ENCODE measurements at places on chromosomes 6 and 20. TPM values are rescaled to one million over a fixed set of nuclear protein-coding genes. Genes with fewer than 3 reads are reported as not detected.

DNA sequence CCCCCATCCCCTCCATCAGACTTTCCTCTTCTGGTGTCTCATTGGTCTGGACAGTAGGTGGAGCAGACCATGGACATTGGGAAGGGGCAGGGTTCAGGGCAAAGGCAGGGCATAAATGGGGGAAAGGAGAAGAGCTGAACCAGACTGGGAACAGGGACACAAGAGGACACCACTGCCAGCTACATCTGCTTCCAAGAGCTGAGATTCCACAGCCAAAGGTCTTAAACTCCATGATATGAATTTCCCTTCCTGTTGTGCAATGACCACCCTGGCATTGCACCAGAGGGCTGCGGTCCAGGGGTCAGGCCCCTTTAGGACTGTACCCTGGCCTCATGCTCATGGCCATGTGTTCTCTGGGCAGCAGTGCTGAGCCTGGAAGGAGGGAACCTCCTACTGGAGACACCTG lies 137.9 kb downstream of the MAFB start:
- DNase-seq: no peak
- no peaks in the 10 kb centered on the region for H3K4me1 ChIP-seq
- H3K27ac ChIP-seq: no peak overlapping the region
- no peaks in the 10 kb centered on the region for H3K36me3 ChIP-seq

DNA sequence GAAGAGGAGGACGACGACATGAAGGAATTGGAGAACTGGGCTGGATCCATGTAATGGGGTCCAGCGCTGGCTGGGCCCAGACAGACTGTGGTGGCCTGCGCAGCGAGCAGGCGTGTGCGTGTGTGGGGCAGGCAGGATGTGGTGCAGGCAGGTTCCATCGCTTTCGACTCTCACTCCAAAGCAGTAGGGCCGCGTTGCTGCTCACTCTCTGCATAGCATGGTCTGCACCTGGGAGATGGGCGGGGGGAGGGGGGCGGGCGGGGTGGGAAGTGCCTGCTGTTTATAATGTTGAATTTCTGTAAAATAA lies 42.3 kb downstream of the CHMP4B start:
- no peak for DNase-seq
- peaks cover 70% of the 10 kb centered on the region for H3K4me1 ChIP-seq
- peaks cover 80% of the 10 kb centered on the region for H3K36me3 ChIP-seq
- H3K27ac ChIP-seq: peak overlapping the region; percentile 96

GRCh38 chr6:40822619-40823018 lies 216.4 kb downstream of the UNC5CL start:
- no peaks in the 10 kb centered on the region for H3K36me3 ChIP-seq
- H3K27me3 ChIP-seq: peaks cover 2% of the 10 kb centered on the region
- no peaks in the 10 kb centered on the region for H3K4me1 ChIP-seq
- H3K27ac ChIP-seq: no peak overlapping the region
- H3K4me3 ChIP-seq: no peak overlapping the region
- DNase-seq: no peak

GRCh38 chr6:25504661-25505060 lies 147.4 kb upstream of the SCGN start:
- DNase-seq: no peak
- H3K27me3 ChIP-seq: no peaks in the 10 kb centered on the region
- H3K36me3 ChIP-seq: no peaks in the 10 kb centered on the region
- no peaks in the 10 kb centered on the region for H3K4me1 ChIP-seq
- H3K27ac ChIP-seq: no peak overlapping the region
- H3K4me3 ChIP-seq: no peak overlapping the region

DNA sequence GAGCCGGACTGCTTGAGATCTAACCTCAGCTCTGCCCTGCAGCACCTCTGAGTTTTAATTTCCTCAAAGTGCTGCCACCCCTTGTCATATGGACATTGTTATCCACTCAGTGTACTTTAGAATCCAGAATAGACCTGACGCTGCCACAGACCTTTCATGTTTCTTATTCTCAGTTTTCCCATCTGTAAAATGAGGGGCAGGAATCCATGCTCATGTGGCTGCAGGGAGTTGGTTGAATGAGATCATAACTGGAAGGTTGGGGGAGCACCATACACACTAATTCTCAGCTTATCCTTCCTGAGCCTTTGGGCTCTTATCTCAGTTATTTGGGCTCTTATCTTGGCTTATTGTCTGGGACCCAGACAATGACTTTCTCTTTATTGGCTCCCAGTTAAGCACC lies 2.3 kb downstream of the PABPC1L start:
- DNase-seq: no peak
- no peaks in the 10 kb centered on the region for H3K27me3 ChIP-seq
- H3K4me3 ChIP-seq: no peak overlapping the region
- H3K4me1 ChIP-seq: peaks cover 12% of the 10 kb centered on the region
- peaks cover 17% of the 10 kb centered on the region for H3K36me3 ChIP-seq
- H3K27ac ChIP-seq: no peak overlapping the region

Gene CABLES2
- 2.0 TPM for total RNA-seq

DNA sequence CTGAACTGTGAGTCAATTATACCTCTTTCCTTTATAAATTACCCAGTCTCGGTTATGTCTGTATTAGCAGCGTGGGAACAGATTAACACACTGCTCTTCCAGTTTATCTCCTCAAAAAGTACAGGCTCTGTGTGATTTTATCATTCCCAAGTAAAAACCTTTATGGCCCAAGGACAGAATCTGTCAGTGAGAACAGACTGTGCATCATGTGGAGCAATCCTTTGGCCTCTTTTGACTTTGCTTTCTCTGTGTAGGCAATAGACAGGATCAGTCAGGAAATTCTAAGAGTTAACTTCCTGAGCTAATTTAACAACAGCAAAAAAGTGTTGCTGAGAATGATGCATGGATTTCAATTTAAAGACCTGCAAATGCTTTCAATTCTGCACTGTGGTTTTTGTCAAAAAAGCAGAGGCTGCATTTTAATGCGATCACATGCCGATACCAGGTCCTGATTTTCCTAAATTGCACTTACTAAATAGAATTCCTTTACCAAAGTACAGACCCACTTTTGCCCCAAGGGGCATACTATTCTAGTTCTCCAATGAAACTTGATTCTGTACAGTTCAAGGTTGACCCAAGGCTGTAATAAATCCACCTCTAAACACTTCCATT lies 246.7 kb upstream of the MARCKS start:
- H3K36me3 ChIP-seq: no peaks in the 10 kb centered on the region
- H3K27ac ChIP-seq: no peak overlapping the region
- no peak for DNase-seq
- H3K4me1 ChIP-seq: peaks cover 2% of the 10 kb centered on the region
- no peak overlapping the region for H3K4me3 ChIP-seq

- peaks cover 6% of the 10 kb centered on the region for H3K4me1 ChIP-seq
- no peak overlapping the region for H3K4me3 ChIP-seq
- H3K27ac ChIP-seq: no peak overlapping the region
- no peaks in the 10 kb centered on the region for H3K27me3 ChIP-seq
- peaks cover 29% of the 10 kb centered on the region for H3K36me3 ChIP-seq
Measured at GRCh38 chr6:26543953-26544352, 5.8 kb downstream of the HMGN4 start.

Gene EFCAB8
- 0.33 TPM for total RNA-seq

- no peak overlapping the region for H3K4me3 ChIP-seq
- no peaks in the 10 kb centered on the region for H3K36me3 ChIP-seq
- H3K27ac ChIP-seq: no peak overlapping the region
- no peak for DNase-seq
- no peaks in the 10 kb centered on the region for H3K4me1 ChIP-seq
Measured at GRCh38 chr20:14878676-14879019, 541.2 kb upstream of the FLRT3 start.

DNA sequence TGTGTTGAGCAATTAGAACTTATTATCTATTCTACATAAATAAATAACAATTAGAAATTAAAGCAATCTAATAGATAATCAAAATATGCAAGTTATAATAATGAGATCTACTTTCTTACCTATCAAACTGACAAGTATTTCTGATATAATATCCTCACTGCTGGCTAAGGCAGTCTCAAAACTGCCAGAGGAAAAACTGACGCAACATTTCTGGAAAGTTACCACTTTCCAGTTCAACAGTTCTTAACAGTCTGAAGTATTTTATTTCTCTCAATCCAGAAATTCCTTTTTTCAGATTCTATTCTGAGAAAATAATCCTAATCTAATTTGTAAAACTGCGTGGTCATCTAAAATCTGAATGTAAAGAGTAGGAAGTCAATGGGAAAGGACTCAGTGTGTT lies 121.0 kb downstream of the TRDN start:
- no peaks in the 10 kb centered on the region for H3K36me3 ChIP-seq
- no peaks in the 10 kb centered on the region for H3K4me1 ChIP-seq
- no peak for DNase-seq
- H3K27ac ChIP-seq: no peak overlapping the region
- no peak overlapping the region for H3K4me3 ChIP-seq
- H3K27me3 ChIP-seq: no peaks in the 10 kb centered on the region

- H3K27ac ChIP-seq: no peak overlapping the region
- DNase-seq: peak; percentile 33
- peaks cover 5% of the 10 kb centered on the region for H3K4me1 ChIP-seq
- H3K27me3 ChIP-seq: no peaks in the 10 kb centered on the region
Measured at GRCh38 chr6:14174996-14175395, 57.4 kb downstream of the CD83 start.

- H3K4me3 ChIP-seq: no peak overlapping the region
- DNase-seq: no peak
- no peaks in the 10 kb centered on the region for H3K36me3 ChIP-seq
- H3K27ac ChIP-seq: no peak overlapping the region
- peaks cover 92% of the 10 kb centered on the region for H3K4me1 ChIP-seq
Measured at GRCh38 chr6:39215640-39216158, 13.6 kb downstream of the KCNK5 start.

Gene TMEM244
- total RNA-seq: not detected

Gene MLN
- total RNA-seq: 0.61 TPM

Gene ADGRF4
- 0.19 TPM for total RNA-seq

Gene EPPIN
- total RNA-seq: not detected

GRCh38 chr6:20655317-20655716 lies 121.1 kb downstream of the CDKAL1 start:
- no peak overlapping the region for H3K27ac ChIP-seq
- H3K27me3 ChIP-seq: no peaks in the 10 kb centered on the region
- DNase-seq: no peak
- H3K4me1 ChIP-seq: no peaks in the 10 kb centered on the region
- H3K36me3 ChIP-seq: no peaks in the 10 kb centered on the region

- no peak overlapping the region for H3K4me3 ChIP-seq
- H3K4me1 ChIP-seq: peaks cover 32% of the 10 kb centered on the region
- no peak overlapping the region for H3K27ac ChIP-seq
- peaks cover 4% of the 10 kb centered on the region for H3K36me3 ChIP-seq
Measured at GRCh38 chr6:25010902-25011625, 75.3 kb upstream of the RIPOR2 start.

GRCh38 chr20:35901678-35902544 lies 52.4 kb downstream of the SCAND1 start:
- H3K27ac ChIP-seq: no peak overlapping the region
- no peak for DNase-seq
- peaks cover 25% of the 10 kb centered on the region for H3K36me3 ChIP-seq
- no peak overlapping the region for H3K4me3 ChIP-seq

Gene TAAR9
- not detected for total RNA-seq

Gene PDE10A
- 0.94 TPM for total RNA-seq

Gene GLP1R
- under 0.01 TPM for total RNA-seq

DNA sequence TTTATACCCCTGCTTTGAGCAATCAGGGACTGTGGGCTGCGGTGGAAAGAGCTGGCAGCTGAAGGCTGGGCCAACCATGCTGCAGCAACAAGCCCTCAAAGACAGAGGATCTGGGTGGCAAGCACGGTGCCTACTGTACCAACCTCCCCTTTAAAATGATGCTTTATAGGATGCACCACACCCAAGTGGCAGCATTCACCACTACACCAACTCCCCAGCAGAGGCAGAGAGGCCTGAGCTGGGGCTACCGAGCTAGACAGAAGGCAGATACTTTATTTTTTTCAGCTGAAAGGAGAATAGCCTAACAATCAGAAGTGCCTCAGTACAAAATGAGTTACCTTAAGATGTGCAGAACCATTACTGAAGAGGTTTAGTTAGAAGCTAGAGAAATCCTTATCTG lies 31.4 kb downstream of the KIF16B start:
- no peaks in the 10 kb centered on the region for H3K36me3 ChIP-seq
- H3K4me3 ChIP-seq: no peak overlapping the region
- H3K27me3 ChIP-seq: no peaks in the 10 kb centered on the region
- H3K27ac ChIP-seq: no peak overlapping the region
- H3K4me1 ChIP-seq: no peaks in the 10 kb centered on the region

- no peaks in the 10 kb centered on the region for H3K27me3 ChIP-seq
- no peak overlapping the region for H3K27ac ChIP-seq
- DNase-seq: no peak
- H3K4me1 ChIP-seq: no peaks in the 10 kb centered on the region
- no peaks in the 10 kb centered on the region for H3K36me3 ChIP-seq
Measured at GRCh38 chr6:119604124-119604523, 254.6 kb upstream of the MAN1A1 start.

GRCh38 chr6:150627585-150628025 lies 27.9 kb downstream of the PLEKHG1 start:
- H3K4me1 ChIP-seq: peaks cover 82% of the 10 kb centered on the region
- H3K27me3 ChIP-seq: no peaks in the 10 kb centered on the region
- peak overlapping the region; percentile 79 for H3K27ac ChIP-seq
- no peak overlapping the region for H3K4me3 ChIP-seq
- H3K36me3 ChIP-seq: no peaks in the 10 kb centered on the region
- no peak for DNase-seq

Gene DCDC2
- 0.19 TPM for total RNA-seq

DNA sequence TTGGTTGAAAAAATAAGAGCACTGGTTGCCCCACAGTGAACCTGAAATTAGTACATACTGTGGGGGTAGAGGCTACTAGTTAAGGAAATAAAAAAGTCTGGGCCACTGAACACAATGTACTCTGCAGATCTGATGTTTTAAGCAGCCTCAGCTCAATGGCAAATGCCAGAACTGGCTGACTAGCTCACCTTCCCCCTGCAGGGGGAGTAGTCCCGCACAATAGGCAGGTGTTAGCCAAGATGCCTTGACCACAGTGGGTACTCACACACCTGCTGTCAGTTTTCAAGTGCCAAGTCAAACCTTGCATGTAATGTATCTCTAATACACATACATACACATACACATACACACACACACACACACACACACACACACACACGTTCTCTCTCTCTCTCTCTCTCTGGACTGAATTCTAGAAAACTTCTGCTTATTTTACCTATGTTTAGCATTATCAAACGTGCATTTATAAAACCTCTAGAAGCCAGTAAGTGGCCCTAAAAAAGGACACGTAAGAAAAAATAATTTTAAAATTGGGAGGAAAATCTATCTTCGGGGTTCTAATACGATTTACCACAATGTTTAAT lies 36.1 kb downstream of the GMDS start:
- no peak overlapping the region for H3K27ac ChIP-seq
- no peak overlapping the region for H3K4me3 ChIP-seq
- H3K27me3 ChIP-seq: no peaks in the 10 kb centered on the region
- H3K36me3 ChIP-seq: no peaks in the 10 kb centered on the region

- H3K4me1 ChIP-seq: peaks cover 17% of the 10 kb centered on the region
- no peak overlapping the region for H3K4me3 ChIP-seq
- H3K27ac ChIP-seq: no peak overlapping the region
- peaks cover 8% of the 10 kb centered on the region for H3K27me3 ChIP-seq
- no peaks in the 10 kb centered on the region for H3K36me3 ChIP-seq
- no peak for DNase-seq
Measured at GRCh38 chr6:106080763-106081095, 5.4 kb upstream of the PRDM1 start.

DNA sequence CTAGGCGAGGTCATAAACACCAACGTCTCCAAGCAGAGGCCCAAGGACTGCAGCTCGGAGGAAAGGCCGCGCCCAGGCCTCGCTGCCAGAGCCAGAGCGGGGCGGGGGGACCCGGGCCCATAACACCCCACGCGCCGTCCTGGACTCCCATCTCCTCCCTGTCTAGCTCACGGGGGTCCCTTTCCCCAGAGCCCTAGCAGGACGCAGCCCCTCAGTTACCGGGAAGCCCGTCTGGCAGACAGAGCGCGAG lies 44.9 kb downstream of the MDFI start:
- H3K27ac ChIP-seq: no peak overlapping the region
- no peaks in the 10 kb centered on the region for H3K36me3 ChIP-seq
- peaks cover 2% of the 10 kb centered on the region for H3K4me1 ChIP-seq
- DNase-seq: no peak

Measured in thymus (tissue), 14 donors.